Skin of body (tissue), 3 donors: ENCODE measurements at places on chromosomes 16 and 17. TPM values are rescaled to one million over a fixed set of nuclear protein-coding genes. Genes with fewer than 3 reads are reported as not detected.

LITAFD gene
- not detected for total RNA-seq

TBC1D26 gene
- total RNA-seq = 0.49 TPM

CYGB gene
- 6.9 TPM for total RNA-seq

SOST gene
- total RNA-seq = 0.20 TPM

POLG2 gene
- total RNA-seq = 15.4 TPM

ABR gene
- total RNA-seq = 58.1 TPM

ZG16 gene
- not detected for total RNA-seq

DNASE1L2 gene
- total RNA-seq = 17.3 TPM

PPY gene
- not detected for total RNA-seq

CPHXL2 gene
- total RNA-seq = not detected

LGALS3BP gene
- total RNA-seq = 52.1 TPM

C16orf95 gene
- 1.7 TPM for total RNA-seq

PERCC1 gene
- not detected for total RNA-seq

PIPOX gene
- total RNA-seq = 0.20 TPM

CCDC102A gene
- 8.0 TPM for total RNA-seq

CCL8 gene
- 3.1 TPM for total RNA-seq

MYL4 gene
- 36.7 TPM for total RNA-seq

LGALS9 gene
- total RNA-seq = 4.8 TPM
